Stimulated activated CD4-positive, alpha-beta T cell treated with anti-CD3 and anti-CD28 coated beads, Interleukin-4, amount 100 ng/mL, for 4 hours (primary cell): ENCODE measurements at places on chromosomes 5 and 9.
A peak's percentile ranks its signal among the peaks of the same experiment; 100 is the strongest.

- DNase-seq = no peak
These were observed 52.7 kb downstream of the PLK2 start for GRCh38 chr5:58407042-58407719.

GRCh38 chr5:83554133-83554532 is 82.6 kb downstream of the VCAN start:
- no peak for DNase-seq

DNA sequence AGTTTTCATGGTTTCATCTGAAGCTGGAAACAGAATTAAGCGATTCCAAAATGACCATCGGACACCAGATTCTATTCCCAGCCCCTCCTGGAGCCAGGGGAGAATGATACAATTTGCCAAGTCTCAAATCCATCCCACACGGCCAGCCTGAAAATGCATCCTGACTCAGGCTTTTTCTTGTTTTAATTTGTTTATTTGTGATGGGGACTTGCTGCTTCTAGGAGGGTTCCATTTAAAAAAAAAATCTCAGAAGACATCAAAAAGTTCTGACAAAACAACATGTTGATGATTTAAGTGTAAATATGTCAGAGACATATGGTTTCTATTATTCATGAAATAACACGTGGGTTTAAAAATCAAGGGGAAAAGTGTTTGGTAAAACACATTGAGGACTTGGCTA is 173.2 kb downstream of the GAS1 start:
- DNase-seq = no peak

DNA sequence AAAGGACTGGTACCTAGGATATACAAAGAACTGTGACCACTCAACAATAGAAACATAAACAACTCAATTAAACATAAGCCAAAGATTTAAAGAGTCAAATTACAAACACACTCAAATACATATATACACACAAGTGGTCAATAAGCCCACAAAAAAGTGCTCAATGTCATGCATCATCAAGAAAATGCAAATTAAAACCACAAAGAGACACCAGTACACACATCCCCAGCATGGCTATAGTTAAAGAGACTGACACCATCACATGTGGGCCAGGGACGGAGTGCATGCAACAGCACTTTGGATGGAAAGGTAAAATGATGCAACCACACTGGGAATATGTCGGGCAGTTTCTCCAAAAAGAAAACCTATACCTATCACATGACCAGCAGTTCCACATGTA is 89.7 kb downstream of the CAAP1 start:
- DNase-seq = no peak

DNA sequence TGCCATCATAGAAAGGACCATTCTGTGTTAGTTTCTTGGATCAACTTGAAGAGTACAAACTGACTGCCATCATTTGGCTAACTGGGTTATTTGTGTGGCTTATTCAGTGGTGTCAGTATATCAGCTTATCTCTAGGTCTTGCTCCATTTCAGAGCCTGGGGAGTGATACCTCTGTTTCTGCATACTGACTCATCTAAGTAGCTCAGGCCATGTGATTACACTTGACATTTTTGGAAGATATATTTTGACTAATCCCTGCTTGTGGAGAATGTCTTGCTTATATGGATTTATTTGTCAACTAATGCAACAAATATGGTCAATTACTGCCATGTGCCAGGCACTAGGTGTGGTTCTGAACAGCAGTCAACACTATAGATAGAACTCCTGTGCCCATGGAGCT is 311.7 kb downstream of the YTHDC2 start:
- no peak for DNase-seq

GRCh38 chr5:124628721-124629596 is 117.5 kb downstream of the ZNF608 start:
- DNase-seq = no peak

DNA sequence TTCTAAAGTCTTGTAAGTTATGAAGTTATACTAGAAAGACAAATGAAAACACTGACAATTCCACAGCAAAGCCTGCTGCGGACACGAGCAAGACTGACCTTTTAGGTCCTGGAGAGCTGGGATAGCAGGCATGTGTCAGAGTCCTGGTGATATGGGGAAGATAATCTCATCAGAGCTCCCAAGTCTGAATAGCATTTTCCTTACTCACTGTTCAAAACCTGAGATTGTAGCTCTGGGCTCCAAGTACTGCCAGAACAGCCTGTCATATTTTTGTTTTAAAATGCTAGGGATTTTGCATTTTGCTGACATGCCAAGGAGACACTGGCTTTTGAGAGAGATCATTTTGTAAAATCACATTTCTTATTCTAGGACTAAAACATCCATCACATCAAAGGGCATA is 90.1 kb downstream of the DRD1 start:
- DNase-seq = no peak

DNA sequence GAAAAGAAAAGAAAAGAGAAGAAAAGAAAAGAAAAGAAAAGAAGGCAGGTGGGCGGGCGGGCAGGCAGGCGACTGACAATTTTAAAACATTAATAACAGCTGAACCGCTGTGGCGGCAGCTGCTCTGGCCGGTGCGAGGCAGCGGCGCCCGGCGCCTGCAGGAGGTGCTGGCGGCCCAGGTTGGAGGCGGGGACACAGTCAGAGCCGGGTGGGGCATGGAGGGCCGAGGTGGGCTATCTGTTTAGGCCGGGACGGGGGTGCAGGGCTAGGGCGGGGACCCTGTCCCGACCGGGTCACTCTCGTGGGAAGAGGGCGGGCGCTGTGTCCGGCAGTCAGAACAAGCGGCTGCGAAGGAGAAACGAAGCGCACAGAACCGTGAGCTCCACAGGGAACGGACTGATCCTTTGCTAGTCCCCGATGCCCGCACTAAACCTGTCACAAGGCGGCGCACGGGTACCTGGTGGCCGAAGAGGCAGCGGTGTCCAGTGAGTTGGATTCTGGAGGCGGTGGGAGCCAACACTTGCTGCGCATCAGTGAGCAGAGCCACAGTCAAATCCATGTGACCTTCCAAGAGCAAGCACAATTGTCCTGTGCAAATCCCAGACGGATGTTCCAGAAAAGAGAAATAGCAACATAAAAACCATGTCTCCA is 13.6 kb upstream of the ALDOB start:
- peak; percentile 40 for DNase-seq

DNA sequence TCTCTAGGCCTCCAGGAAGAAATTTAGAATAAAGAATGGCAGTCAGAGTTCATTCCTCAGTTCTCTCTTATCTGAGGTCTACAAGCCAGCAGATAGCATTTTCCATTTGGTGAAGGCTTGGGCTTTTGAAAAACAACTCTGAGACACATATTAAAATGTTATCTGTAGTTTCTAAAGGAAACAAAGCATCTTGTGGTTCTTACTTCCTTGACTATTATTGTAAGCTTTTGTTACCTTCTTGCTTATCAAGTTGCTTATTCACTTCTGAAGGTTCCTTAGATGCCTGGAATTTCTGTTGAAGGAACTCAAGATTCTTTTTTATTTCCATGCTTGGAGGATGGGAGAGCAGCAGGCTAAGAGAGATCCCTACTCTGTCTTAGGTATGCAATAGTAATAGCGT is 79.2 kb upstream of the MRPS30 start:
- no peak for DNase-seq

- no peak for DNase-seq
These were observed 237.2 kb upstream of the IL12B start for GRCh38 chr5:159567461-159567860.

GRCh38 chr9:13383216-13383615 is 103.7 kb upstream of the MPDZ start:
- DNase-seq = no peak

DNA sequence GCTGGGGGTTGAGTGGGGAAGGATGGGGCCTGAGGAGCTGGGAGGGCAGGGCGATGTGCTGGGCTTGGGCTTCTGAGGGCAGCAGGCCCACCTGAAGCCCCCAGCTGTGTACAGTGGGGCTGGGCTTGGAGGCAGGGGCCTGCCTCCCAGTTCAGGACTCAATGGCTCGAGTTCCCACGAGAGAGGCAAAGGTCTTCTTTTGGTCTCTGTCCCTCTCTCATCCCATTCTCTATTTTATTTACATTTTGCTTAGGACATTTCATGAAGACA is 180.6 kb downstream of the MACROH2A1 start:
- DNase-seq = no peak

DNA sequence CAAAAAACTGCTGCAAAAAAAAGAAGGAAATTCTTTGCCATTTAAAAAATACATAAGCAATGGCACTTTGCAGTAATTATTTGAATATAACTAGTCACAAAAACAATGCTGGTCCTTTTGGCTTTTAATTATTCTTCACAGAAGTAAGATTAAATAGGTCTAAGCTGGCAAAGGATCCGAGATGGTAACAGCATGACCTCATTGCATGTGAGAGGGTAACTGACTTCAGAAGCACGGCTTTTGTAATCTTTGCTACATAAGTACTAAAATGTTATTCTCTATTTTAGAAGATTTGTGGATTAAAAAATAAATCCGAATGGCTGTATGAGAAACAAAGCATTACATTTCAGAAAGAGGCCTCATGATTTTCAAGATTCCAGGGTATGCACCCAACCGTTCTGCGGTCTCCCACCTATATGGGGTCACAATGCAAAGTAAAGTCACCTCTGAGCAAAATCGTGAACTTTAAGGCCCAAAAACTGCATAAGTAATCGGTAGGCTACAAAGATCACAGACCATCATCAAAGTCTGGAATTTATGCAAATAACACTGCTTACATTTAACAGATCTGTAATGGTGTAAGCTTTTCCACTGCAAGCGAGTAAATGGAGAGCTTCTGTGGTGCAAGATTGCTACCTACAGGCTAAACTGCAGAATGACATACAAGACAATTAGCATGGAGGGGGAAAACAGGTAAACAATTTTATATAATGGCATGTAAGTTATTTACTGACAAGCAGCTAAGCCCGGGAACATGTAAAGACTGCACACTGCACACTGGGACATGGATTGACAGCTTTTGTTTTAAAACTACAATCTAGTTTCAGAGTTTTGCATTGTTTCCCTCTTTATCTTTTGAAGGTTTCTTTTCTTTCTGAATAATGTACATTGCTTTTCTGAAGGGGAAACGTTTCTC is 231.6 kb downstream of the SLF1 start:
- no peak for DNase-seq

GRCh38 chr9:107389617-107390071 is 99.9 kb downstream of the KLF4 start:
- DNase-seq = no peak

- peak; percentile 85 for DNase-seq
These were observed 30.4 kb downstream of the JADE2 start for GRCh38 chr5:134555890-134556311.

DNA sequence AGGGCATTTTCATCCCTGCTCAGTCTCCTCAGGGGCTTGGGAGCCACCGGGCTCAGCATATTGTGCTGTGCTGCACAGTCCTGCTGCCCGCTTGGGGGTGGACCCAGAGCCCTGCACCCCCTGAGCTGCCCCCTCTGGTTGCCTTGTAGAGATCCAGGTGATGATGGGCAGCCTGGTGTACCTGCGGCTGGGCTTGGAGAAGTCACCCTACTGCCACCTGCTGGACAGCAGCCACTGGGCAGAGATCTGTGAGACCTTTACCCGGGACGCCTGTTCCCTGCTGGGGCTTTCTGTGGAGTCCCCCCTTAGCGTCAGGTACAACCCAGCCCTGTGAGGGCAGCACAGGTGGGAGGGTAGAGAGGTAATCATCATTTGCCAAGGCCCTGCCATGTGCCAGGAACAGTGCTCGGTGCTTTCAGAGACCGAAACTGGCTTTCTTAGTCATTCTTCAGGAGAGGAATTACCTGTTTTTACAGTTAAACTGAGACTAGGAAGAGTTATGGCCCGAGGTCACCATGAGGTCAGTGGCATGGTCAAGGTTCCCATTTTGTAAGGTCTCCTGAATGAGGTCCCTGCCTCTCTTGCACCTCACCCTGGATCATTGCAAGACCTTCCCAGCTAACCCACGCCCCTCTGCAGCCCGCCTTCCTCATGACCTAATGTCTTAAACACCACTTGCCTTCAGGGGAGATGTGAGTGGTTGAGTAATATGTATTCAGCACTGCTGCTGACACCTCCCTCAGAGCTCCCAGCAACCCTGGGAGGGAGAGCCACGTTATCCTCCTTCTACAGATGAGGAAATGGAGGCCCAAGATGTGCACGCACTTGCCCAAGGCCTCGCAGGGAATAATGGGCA is 7.5 kb downstream of the NHP2 start:
- DNase-seq = peak; percentile 65

GRCh38 chr9:37587521-37587920 is 4.9 kb downstream of the TOMM5 start:
- no peak for DNase-seq

DNA sequence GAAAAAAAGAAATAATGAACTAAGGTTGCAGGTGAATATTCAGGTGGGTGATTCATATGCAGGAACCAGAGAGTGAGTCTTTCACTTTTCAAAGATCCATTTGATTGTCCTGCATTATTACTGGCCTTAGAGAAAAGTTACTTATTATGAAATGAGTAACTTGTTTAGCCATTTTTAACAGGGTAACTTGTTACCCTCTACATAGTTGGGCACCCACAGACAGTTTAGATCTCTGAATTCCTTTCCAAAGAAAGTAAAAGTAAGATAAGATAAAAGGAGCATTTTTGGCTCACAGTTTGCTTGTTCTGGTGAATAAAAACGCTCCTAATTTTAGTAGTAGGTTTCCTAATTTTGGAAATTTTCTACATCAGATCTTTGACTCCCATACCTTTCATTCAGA is 54.1 kb upstream of the DAB2 start:
- DNase-seq = no peak

DNA sequence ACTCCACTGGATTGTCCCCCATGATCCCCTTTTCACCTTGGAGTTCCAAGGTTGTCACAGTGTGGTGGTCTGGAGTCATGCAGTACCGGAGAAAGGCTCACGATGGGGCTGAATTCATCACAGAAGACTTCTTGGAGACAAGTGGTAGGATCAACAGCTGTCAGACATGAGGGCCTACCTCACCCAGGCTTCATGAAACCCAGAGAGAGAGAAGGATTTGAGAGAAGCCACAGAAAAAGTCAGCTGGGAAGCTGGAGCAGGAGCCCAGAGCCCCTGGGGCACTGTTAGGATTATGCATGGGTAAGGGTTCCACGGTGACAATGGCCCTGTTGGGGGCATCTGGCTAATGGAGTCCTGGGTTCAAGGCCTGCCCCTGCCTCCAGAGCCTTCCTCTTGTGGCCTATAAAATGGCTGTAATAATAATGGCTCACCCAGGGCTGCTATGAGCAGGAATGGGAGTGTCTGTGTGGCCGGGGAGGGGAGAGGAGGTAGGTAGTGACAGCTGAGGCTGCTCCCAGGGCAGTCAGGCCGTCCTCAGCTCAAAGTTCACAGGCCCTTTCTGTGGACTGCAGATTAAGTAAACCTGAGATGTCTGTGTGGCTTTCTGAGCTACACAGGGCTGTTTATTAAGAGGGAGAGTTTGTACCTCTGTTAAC is 910 bp downstream of the TRIM14 start:
- peak; percentile 47 for DNase-seq

GRCh38 chr5:132751444-132751843 is 4.2 kb downstream of the CCNI2 start:
- DNase-seq = no peak

DNA sequence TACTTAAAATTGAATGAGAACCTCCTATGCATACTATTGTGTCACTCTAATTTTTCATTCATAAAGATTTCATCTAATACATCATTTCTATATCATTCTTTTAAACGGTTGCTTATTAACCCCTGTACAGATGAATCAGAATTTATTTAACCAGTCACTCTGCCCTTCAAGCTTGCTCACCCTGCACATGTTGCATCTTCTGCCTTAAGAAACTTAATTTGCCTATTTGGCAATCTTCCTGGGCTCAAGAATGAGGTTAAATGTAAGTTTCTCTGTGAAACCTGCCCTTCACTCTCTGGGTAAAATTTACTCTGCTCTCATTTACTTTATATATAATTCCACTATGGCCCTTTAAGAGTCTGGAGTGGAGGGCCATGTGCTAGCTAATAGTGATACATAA is 434.7 kb upstream of the ZNF608 start:
- DNase-seq = no peak
